Panc1 (cell line): ENCODE measurements at places on chromosomes 4 and X.

DNA sequence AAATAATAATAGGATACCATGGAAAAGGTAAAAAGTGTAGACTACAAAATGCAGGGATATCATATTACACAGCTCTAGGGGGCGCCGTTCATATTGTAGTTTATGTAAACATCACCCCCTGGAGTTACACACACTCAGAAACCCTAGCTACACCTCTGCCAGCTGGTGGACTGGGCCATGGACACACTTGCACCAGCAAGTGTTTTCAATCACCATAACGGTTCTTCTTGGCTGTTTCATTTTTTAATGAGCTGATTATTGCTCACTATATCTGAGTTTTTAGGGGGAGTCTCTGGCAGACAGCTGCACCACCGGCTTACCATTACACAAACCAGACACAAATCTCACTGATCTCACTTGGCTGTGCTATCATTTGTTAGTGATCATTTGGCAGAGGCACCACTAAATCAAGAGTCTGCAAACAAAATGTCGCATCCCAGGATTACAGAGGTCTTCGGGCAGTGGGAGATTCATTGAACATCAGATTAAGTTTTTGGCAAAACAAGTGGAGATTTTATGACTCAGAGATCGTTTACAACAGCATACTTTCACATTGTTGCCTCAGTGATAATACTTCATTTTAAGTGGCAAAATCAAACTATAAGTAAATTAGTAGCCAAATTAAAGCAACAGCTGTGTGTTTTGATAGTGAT is 185.7 kb downstream of the UNC5C start:
- no peak for DNase-seq

- DNase-seq, result no peak
These were observed 39.4 kb downstream of the PPM1K start for GRCh38 chr4:88244816-88245579.

DNA sequence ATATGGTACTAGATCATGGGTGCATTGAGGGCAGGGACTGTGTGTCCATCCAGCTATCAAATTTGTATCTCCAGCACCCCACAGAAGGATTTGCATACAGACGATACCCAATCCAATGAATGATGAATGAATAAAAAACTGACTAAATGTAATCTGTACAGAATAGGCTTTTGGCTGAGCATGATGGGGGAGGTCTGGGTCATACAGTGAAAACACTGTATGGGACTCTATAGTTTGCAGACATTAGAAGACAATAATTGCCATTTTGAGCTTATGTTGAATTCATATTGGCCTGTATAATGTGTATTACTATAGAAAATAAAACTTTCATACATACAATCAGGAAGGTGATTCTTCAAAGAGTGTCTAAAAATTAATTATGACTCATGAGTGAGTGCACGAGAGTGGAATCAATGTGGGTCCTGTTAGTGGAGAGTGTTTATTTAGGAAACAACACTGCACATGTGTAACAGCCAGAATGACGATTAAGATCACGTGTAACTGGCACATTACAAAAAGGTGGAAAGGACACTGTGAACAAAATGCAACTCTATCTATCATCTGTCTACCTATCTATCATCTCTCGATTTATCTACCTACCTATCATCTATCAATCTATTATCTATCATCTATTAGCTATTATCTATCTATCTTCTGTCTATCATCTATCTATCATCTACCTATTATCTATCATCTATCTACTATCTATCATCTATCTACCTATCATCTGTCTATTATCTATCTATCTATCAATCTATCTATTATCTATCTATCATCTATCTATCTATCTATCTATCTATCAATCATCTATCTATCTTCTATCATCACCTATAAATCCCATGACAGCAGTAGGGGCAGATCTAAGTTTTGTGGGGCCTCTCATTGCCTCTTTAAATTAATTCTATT is 201.3 kb downstream of the PTTG2 start:
- DNase-seq, result no peak

GRCh38 chr4:127304356-127304755 is 328.4 kb upstream of the INTU start:
- no peak for DNase-seq

GRCh38 chr4:19700992-19701391 is 550.7 kb upstream of the SLIT2 start:
- no peak for DNase-seq
